ENCODE measurements at places on chromosomes 7 and 10. TPM values are rescaled to one million over a fixed set of nuclear protein-coding genes. Genes with fewer than 3 reads are reported as not detected.

GRCh38 chr10:58967551-58968388 is 208.7 kb upstream of the PHYHIPL start:
- no peak overlapping the region for H3K4me3 ChIP-seq
- H3K27ac ChIP-seq, result no peak overlapping the region

DNA sequence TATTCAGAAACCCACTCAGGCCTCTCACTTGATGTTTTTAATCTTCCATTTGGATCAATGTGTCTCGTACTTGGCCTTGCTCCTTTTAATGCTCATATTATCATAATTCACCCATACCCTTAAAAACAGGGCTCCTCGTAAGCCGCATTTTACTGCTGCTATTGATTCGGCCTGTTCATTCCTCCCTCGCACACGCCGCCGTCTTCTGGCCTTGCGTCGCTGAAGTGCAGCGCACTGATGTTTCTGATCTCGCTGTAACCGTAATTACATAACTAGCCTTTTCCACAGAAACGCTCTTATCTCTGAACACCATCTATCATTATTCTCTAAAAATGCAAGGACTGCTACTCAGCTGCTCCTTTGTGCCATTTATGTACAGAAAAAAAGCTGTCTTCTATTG is 544.5 kb upstream of the FOXK1 start:
- H3K27ac ChIP-seq, result no peak overlapping the region
- no peak overlapping the region for H3K4me3 ChIP-seq
- H3K36me3 ChIP-seq, result peaks cover 5% of the 10 kb centered on the region

GRCh38 chr10:129719889-129720590 is 244.0 kb downstream of the EBF3 start:
- H3K27me3 ChIP-seq, result no peaks in the 10 kb centered on the region
- no peak overlapping the region for H3K27ac ChIP-seq
- DNase-seq, result no peak
- H3K4me3 ChIP-seq, result no peak overlapping the region
- H3K36me3 ChIP-seq, result peaks cover 6% of the 10 kb centered on the region

- peak; percentile 67 for DNase-seq
- H3K4me1 ChIP-seq, result peaks cover 9% of the 10 kb centered on the region
- H3K36me3 ChIP-seq, result no peaks in the 10 kb centered on the region
- H3K27ac ChIP-seq, result no peak overlapping the region
- H3K4me3 ChIP-seq, result no peak overlapping the region
- H3K27me3 ChIP-seq, result peaks cover 2% of the 10 kb centered on the region
These were observed 33.1 kb upstream of the NEUROD6 start for GRCh38 chr7:31373337-31374289.

DNA sequence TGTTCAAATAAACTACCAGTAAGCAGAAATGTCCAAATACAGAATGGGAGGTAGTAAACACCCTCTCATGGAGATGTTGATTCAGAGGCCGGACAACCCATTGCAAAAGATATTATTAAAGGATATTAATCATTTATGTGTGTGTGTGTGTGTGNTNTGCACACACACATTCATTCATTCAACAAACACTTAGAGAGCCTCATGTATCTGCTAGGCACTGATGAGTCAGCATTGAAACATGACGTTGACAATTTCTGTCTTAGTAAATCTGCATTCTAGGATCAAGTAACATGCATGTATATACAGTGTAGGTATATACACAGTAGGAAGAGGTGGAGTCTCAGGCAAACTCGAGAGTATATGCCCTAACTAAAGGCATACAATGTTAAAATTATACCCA is 187.0 kb downstream of the ZNF365 start:
- no peak overlapping the region for H3K4me3 ChIP-seq
- H3K36me3 ChIP-seq, result no peaks in the 10 kb centered on the region
- no peak overlapping the region for H3K27ac ChIP-seq
- no peaks in the 10 kb centered on the region for H3K4me1 ChIP-seq
- H3K27me3 ChIP-seq, result peaks cover 2% of the 10 kb centered on the region

DNA sequence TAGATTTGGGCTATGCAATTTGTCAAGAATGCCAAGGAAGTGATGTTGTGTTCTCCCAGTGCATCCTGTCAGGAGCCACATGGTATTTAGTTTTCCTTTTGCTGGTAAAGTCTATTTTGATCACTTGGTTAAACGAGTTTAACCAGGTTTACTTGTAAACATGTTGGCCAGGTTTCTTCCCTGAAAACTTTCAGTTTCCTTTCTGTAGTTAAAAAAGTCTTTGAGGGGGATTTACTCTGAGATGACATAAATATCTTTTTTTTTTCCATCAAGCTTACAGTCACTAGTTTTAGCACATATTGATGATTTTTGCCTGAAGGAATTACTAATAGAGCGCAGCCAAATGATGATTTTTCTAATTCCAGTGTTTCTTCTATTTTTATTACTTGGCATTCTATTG is 320.5 kb downstream of the PHF14 start:
- no peaks in the 10 kb centered on the region for H3K36me3 ChIP-seq
- no peaks in the 10 kb centered on the region for H3K27me3 ChIP-seq
- no peak overlapping the region for H3K4me3 ChIP-seq
- no peak overlapping the region for H3K27ac ChIP-seq
- H3K4me1 ChIP-seq, result no peaks in the 10 kb centered on the region

The GNGT1 gene
- total RNA-seq, result not detected

Data from endothelial cell (in vitro differentiated cells).